ENCODE measurements at places on chromosomes 1 and 21.

DNA sequence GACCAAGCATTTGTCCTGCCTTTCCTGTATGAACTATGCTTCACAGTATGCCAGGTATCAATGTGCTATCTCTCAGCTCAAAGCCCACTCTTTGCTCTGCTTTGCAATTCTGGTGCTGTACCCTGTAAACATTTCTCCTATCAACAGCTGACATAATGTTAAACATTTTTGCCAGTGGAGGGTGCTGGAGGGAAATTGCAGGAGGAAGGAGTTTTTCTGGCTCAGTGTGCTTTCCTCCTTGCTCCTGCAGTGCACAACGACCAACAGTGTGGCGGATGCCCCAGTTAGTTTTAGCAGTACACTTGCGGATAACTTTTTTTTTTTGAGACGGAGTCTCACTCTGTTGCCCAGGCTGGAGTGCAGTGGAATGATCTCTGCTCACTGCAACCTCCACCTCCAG lies 67.1 kb upstream of the PTGFRN start:
- DNase-seq = no peak

DNA sequence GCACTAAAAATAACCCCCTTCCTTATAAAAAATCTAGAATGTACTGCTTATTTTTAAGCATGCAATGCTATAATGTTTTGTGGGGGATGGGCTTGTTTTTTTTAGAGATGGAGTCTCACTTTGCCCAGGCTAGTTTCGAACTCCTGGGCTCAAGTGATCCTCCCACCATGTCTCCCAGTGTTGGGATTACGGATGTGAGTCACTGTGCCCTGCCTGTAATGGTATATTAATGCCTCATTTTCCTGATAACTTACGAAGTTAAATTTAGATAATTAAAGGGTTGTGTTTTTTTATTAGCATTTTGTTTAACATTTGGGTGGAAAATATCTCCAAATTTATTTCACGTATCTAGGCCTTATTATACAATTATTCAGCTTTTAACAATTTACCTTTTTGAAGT lies 6.5 kb downstream of the RNF11 start:
- no peak for DNase-seq

GRCh38 chr1:37616330-37616729 lies 18.4 kb downstream of the RSPO1 start:
- DNase-seq = no peak

GRCh38 chr1:84889437-84889836 lies 3.6 kb downstream of the LPAR3 start:
- DNase-seq = no peak

DNA sequence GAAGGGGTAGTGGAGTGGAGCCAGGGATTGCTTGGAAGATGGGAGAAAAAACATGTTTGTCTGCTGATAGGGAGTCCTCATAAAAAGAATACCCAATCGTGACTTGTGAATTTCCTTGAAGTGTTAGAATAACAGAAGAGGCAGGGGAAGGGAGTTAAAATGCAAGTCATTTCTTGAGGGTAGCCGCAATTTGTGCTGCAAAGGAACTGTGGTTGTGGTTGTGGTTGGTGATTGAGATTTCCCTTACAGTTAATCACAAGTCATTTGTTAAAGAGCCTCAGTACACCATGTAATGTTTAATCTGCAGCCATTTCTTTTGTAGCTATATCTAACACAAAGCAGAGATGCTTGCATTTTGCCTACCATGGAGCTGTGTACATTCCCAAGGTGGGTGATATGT lies 38.5 kb upstream of the EGLN1 start:
- DNase-seq = no peak

GRCh38 chr1:27122652-27123051 lies 32.3 kb downstream of the SLC9A1 start:
- no peak for DNase-seq

DNA sequence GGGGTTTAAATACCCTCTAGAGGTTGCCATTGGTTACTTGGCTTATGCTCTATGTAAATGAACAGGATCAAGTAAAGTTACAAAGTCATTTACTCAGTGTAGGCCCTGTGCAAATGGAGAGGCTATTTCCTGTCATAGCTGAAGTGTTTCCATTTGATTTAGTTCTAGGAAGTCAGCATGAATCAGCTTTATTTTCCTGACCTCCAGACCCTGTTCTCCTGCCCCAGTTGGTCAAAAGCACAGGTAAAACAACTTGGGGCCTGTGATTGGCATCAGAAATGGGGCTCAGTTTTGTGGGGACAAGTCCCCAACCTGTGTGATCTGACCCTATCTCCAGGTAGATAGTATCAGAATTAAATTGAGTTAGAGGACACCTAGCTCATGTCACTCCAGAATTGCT lies 239.9 kb downstream of the HHAT start:
- DNase-seq = no peak

DNA sequence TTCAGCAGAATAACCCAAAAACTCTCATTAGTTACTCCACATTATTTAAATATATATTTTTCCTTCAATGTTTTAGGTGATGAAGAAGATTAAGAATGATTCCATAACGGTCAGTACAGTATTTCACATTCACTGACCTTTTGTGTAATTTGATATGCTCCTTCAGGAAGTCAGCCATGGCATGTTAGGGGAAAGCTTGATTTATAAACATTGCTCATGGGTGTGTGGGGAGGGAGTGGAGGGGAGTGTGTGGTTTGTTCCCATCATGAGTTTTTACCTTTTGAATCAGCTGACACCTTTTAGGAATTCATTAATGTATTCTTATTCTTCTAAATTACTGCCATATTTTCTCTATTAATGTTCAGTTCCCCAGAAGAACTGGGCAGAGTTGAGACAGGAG lies 240.2 kb downstream of the ATG4C start:
- no peak for DNase-seq

- DNase-seq = no peak
These were observed 400.7 kb upstream of the DAB1 start for GRCh38 chr1:57824535-57824934.

- DNase-seq = no peak
These were observed 250.0 kb upstream of the NFIA start for GRCh38 chr1:60832367-60832766.

DNA sequence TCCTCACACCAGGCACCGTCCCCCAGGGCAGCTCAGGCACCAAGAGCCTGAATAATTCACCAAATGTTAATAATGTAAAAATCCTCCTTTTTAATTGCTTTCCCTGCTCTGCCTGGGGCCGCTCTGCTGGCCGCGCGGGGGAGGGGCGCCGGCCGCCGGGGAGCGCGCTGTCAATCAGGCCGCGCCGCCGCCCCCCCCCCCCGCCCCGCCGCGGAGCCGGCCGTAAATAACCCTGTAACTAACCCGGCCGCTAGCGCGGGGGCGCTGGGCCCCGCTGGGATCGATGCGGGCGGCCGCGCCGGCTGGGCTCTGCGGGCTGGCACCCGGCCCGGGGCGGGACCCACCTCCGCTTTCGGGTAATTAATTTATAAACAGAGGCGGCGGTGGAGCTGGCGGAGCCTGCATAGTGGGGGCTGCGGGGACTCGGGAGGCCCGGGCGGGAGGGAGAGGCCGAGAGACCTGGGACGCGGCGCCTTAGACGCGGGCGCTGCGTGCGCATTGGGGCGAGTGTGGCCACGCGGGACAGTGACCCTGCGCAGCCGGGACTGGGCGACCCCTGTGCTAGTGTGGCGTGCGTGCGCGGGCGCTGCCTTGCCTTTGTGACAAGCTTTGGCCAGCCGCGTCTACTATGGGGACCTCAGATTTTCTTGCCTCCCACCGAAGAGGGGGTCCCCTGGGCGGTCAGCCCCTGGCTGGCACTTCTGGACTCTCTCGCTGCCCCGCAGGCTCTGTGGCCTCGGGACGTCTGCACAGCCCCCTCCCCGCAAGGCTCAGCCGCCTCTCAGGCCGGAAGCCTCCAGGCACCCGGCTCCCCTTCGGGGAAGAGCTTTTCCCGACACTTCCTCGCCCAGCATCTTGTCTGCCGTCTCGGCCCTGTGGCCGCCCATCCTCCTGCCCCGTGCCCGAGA lies 16.6 kb downstream of the SAMD11 start:
- DNase-seq = peak; percentile 89

DNA sequence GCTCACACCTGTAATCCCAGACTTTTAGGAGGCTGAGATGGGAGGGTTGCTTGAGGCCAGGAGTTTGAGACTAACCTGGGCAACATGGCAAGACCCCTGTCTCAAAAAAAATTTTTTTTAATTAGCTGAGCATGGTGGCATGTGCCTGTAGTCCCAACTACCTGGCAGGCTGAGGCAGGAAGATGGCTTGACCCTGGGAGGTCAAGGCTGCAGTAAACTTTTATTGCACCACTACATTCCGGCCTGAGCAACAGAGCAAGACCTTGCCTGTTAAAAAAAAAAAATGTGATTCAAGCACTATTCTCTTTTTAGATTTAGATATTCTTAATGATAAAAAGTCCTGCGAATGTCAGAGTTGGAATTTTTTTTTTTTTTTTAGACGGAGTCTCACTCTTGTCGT lies 102.5 kb upstream of the L1TD1 start:
- no peak for DNase-seq

DNA sequence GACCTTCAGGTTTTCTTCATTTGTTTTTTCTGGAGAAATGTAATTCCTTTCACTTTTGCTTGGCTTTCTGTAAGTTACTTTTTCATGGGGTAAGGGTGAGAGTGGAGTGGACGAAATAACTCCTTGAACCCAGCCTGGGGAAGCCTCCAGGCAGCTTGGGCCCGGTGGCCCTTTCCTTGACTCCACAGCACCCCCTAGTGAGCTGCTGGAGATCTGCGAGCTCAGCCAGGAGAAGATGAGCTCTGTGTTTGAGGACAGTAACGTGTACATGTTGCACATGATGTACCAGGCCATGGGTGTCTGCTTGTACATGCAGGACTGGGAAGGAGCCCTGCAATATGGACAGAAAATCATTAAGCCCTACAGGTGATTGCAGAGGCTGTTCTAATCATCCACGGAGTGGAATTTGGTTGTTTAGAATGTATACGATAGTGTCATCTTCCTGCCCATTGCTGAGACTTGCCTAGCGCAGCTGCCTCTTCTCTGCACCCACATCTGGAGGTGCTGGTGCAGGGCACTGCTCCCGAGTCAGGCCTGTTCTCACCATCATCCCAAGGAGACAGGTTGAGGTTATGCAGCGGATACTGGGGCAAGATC lies 51.0 kb downstream of the SMYD2 start:
- DNase-seq = no peak

- DNase-seq = no peak
These were observed 150.5 kb downstream of the LRIG2 start for GRCh38 chr1:113223546-113223945.

DNA sequence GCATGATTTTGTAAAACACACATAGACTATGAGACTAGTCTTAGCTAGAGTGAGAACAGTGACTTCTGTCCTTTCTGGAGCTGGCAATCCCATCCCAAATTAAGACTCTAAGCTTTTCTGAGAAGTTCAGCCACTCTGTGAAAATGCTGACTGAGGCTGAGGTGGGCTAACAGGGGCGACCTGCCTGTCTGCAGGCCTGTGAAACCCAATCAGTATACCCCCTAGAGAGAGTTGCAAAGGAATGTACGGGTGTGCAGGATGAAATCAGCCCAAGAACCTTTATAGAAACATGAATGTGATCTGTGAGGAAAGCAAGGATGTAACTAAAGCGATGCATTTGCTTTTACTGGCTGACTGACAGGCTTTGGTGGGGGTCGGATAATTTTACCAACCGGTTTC lies 16.0 kb upstream of the TBX15 start:
- DNase-seq = no peak

- DNase-seq = no peak
These were observed 103.3 kb upstream of the SLC45A1 start for GRCh38 chr1:8214501-8215173.

DNA sequence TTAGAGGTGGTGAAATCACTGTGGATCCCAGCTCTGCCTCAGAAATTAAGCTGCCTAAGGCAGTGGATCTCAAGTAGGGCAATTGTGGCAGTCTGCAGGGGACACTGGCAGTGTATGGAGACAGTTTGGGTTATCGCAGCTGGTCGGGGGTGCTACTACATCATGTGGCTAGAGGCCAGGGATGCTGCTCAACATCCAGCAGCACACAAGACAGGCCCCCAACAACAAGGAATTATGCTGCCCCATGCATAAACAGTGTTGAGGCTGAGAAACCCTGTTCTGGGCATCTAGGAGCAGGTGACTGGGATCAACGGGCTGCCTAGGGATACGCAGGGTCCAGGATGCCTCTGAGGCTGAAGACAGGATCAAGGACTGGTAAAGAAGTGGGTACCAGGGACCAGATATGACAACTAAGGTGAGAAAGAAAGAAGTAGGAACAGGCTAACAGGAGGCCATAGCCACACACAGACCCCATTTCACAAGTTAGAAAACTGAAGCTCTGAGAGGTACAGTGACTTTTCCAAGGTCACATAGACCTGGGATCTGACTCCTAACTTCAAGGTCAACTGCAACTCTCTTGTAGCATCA lies 8.7 kb downstream of the BATF3 start:
- no peak for DNase-seq

GRCh38 chr21:36927719-36928117 lies 38.8 kb downstream of the HLCS start:
- DNase-seq = peak; percentile 85

- DNase-seq = no peak
These were observed 111.9 kb downstream of the NRIP1 start for GRCh38 chr21:14952916-14953315.

- DNase-seq = no peak
These were observed 4.7 kb downstream of the DDI2 start for GRCh38 chr1:15621975-15622374.

GRCh38 chr1:44485934-44486460 lies 80.9 kb downstream of the RNF220 start:
- DNase-seq = no peak

DNA sequence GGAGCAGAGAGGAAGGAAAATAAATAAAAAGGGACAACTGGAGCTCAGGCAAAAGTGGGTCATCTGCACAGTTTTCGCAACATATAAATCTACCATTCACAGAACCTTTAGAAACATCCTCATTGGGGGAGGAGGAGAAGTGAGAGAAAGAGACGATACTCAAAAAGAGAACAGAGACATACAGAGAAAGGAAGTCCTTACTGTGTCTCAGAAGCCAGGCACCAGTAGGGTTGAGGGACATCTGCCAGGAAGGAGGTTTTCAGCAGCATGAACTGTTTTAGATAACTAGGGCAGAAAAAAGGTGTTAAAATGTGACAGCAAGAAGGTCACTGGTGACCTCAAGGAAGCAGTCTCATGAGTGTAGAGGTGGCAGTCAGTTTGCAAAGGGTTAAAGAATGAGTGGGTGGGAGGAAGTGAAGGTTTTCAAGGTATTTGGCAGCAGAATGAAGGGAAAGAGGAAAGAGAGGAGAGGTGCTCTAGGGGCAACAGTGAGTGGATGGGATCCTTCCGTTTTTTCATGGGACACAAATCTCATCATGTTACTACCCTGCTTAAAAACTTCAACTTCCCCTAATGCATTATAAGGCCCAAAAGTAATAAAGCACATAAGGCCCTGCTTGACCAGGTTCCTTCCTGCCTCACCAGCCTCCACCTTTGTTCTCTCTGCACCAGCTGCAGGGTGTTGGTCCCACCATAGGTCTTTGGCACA lies 9.5 kb downstream of the JAK1 start:
- DNase-seq = no peak

GRCh38 chr1:230365723-230366307 lies 60.3 kb downstream of the PGBD5 start:
- no peak for DNase-seq

- DNase-seq = no peak
These were observed 49.4 kb downstream of the NGF start for GRCh38 chr1:115288591-115289198.

- peak; percentile 32 for DNase-seq
These were observed 224.0 kb downstream of the FGGY start for GRCh38 chr1:59520827-59521418.
